ENCODE measurements at places on chromosomes 1 and 21.

DNA sequence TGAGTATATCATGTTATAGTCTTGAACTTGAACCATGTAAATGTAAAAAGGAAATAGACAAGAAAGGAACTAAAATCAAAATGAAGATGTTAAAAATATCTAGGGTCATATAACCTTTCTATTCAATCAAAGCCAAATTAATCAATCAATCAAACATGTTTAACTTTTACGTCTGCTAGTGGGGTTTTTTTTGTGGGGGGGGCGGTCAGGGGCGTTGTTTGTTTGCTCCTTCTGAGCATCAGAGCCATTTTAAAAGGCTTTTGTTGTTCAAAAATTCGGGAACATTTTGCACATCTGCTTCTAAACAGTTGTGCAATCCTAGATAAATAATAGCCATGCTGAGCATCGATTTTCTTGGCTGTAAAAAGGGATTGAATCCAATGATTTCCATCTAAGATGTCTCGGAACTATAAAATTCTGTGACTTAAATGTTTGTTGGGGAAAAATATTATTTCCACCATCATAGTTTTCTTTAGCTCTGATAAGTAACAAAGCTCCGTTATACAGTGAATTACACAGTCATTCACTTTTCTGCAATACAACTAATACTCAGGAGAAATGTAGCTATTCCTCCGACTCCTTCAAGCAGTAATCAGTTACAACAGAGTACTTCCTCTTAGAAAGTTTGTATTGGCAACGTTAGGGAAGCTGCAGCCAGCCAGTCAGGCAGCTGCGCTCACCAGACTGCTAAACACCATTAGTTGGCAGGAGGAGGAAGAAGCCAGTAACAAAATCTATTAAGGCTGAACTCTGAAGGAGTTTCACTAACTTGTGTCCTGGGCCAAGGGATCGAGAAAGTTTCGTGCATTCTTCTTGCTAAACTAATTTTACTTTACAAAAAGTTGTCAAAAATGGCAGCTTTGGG lies 2.2 kb downstream of the SPATA6 start:
- peak; percentile 79 for DNase-seq

DNA sequence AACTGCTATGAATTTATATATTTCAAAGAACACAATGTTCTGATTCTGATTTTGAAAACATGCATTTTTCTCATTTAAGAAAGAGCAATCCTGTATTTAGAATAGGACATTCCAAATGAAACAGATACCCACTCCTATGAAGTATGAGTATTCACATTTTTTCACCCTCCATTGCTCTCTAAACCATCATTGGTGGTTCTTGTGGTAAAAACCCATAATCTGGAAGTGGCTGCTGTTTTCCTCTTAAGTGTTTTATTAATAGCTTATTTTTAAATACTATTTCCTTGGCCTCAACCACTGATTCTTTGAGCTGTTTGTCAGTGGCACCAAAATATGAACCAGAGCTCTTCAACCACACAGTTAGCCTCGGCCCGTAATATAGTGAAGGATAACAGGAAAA lies 60.0 kb upstream of the ADAM30 start:
- DNase-seq, result no peak

- DNase-seq, result peak; percentile 66
Measured at GRCh38 chr1:101002551-101002950, 23.0 kb downstream of the DPH5 start.

DNA sequence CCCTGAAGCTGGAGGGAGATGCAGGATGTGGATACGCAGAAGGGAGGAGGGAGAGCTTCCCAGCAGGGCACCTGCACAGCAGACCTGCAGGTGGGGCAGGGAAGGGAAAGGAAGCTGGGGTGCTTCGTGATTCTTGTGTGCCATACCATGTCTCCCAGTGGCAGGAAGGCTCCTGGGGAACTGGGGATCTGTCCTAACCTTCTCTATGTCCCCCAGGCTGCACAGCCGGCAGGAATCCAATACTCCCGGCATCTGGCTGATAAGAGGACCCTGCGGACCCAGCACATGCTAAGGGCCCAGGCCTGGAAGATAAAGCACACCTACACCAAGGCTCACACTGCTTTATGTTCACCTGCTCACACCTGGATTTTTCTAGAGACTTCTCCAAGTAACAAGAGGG lies 79.4 kb downstream of the ITPKB start:
- no peak for DNase-seq

DNA sequence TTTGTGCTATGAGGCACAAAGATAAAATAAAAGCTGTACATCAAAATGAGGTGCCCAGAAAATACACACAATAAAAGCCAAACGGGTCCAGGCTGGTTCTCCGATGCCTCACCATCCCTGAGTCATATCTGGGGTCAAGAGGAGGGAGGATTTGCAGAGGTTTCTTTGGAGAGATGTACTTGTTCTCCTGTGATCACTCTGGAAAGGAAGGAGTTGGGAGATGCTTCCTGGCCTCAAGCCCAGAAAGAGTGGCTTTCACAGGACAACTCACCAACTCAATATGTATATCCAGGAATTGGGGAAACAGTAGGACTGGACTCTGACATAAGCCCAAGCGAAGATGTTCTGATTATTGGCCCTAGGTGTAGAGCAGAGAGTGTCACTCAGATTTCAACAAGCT lies 51.9 kb downstream of the DIPK1A start:
- no peak for DNase-seq

DNA sequence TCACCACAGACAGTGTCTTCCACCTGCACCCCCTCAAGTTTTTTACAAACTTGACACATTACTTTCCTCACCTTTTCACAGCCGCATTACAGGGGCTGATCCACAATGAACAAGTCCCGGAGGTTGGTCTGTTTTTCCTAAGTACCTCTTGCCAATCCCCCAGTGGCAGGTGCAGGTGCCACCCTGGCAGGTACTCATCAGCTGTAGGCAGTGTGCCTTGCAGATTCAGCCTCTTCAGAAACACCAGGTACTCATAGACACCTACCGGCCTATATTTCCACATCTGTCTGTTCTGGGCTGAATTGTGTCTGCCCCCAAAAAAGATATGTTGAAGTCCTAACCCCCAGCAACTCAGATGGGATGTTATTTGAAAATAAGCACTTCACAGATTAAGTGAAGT lies 81.4 kb upstream of the CNIH3 start:
- no peak for DNase-seq

- DNase-seq, result no peak
Measured at GRCh38 chr1:25563330-25564215, 20.2 kb downstream of the LDLRAP1 start.

DNA sequence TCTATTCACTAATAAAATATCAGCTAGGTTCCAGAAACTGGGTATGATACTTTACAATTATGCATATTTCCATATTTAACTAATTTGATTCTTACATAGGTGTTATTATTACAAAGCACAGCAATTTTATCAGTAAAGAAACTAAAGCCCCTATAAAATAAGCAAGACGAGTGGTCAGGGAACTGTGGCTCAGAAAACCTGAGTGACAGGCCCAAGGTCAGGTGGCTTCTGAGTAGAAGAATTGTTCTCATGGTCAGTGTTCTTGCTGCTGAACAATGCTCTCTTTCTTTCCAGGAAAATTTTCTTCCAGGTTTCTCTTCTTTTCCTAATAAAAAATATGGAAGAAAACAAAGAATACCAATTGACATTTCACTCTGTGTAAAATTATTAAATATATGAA lies 2.2 kb upstream of the ATP6V1G3 start:
- no peak for DNase-seq

DNA sequence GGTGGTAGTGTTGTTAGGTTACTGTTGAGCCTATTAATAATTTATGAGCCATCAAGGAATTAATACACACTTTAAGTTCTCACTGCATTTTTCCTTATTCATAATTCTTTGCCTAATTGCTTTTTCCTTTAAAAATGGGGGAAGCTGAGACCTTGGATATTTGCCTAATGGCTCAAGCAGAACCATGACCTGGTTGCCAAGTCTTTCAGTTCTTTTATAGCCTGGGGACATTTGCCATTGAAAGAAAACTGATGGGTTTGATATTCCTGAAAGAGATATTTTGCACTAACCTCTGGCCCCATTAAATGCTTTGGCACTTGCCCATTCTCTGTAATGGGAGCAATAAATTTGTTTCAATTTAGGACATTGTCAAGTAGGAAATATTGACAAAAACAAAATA lies 18.5 kb upstream of the LRRC53 start:
- DNase-seq, result no peak

Data from suppressor macrophage treated with lipopolysaccharide for 4 hours (primary cell).